Umbilical cord (tissue), 2 donors: ENCODE measurements at places on chromosomes 3 and 15.

DNA sequence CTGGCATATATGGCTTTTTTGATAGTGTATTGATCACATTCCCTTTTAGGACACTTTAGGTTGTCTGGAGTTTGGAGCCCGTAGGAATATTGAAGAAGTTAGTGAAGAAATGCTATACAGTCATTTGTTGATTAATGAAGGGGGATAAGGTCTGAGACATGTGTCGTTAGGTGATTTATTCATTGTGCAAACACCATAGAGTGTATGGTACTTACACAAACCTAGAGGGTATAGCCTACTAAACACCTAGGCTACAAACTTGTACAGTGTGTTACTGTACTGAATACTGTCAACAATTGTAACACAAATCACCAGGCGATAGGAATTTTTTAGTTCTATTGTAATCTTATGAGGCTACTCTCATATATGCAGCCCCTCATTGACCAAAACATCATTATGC, 3.3 kb downstream of the TPM1 start:
- no peak for DNase-seq

- peak; percentile 84 for DNase-seq
Observed at GRCh38 chr3:73611176-73611575, 13.6 kb downstream of the PDZRN3 start.

DNA sequence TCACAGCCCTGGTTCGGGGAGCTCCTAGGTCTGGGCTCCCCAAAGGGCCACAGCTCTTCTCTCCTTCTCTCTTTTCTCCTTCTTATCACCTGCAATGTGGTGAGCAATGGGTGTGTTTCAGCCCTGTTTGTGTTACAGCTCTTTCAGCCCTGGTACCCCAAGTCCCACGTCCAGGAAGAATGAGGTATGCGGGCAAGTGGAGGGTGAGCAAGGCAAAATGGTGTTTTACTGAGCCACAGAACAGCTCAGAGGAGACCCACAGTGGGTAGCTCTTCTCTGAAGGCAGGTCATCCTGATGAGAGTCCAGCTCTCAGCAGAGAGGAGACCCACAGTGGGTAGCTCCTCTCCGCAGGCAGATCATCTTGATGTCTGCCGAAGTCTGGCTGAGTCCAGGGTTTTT, 86.8 kb downstream of the BFSP2 start:
- no peak for DNase-seq

GRCh38 chr15:80452166-80452565, 48.0 kb downstream of the ARNT2 start:
- DNase-seq: no peak

GRCh38 chr15:28191832-28192231, 92.7 kb upstream of the OCA2 start:
- DNase-seq: peak; percentile 10

GRCh38 chr3:3847994-3848922, 49.0 kb downstream of the LRRN1 start:
- DNase-seq: no peak

DNA sequence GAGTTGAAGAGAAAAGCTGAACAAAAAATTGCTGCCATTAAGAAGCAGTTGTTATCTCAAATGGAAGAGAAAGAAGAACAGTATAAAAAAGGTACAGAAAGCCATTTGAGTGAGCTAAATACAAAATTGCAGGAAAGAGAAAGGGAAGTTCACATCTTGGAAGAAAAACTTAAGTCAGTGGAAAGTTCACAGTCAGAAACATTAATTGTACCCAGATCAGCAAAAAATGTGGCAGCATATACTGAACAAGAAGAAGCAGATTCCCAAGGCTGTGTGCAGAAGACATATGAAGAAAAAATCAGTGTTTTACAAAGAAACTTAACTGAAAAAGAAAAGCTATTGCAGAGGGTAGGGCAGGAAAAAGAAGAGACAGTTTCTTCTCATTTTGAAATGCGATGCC, 152.4 kb upstream of the LRRFIP2 start:
- DNase-seq: peak; percentile 23

DNA sequence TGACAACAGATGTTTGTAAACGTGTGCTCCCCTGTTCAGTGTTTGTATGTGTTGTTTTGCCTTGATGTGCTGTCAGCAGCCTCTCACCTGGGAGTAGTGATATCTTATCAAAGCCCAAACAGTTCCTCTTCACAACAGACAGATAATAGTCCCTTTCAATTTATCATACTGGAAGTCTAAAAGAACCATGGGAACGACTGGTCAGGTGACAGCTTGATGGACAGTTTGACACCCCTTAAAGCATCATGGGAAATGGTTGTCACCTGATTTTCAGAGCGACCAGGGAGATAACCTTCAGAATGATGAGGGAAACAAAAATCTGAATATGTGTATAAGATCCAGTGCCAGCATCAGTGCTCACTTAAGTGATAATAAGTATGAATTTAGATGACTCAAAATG, 146.3 kb upstream of the SOX2 start:
- no peak for DNase-seq
